ENCODE measurements at places on chromosomes 1 and 21.

DNA sequence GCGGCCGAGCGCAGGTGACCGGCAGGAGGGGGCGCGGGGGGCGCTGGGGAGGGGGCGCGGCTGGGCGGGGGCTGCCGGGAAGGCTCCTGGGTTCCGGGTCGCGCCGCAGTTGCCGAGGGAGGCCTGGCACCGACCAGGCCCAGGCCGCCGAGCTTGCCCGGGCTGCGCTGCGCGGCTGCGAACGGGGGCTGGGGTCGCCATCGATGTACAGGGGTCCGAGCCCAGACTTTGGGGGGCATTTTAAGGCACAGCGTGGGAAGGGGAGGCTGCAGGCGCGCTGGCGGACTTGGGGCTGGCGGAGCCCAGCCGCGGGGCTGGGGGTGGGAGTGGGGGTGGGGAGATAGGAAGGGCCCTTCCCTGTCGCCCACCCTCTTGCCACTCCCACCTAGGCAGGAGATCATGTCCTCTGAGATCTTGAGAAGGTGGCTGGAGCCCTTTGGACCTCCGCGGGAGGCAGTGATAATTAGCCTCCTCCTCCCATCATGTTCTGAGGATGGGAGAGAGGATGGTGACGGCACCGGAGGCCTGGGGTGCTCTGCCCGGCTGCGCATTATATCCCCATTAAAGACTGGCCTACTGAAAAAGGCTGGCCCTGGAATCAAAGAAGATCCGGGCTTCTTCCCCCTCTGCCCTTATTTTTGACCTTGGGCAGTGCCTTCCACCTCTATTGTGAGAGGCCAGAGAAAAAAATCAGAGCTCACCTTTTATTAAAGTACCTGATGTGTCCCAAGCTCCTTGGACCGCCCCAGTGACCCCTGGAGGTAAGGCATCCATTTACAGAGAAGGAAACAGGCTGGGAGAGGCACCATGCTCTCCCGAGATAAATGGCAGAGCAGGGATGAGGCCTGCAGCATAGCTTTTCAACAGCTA, 497 bp downstream of the FBXO44 start:
- no peak for DNase-seq

- no peak for DNase-seq
Observed at GRCh38 chr1:5970610-5971273, 21.5 kb downstream of the NPHP4 start.

DNA sequence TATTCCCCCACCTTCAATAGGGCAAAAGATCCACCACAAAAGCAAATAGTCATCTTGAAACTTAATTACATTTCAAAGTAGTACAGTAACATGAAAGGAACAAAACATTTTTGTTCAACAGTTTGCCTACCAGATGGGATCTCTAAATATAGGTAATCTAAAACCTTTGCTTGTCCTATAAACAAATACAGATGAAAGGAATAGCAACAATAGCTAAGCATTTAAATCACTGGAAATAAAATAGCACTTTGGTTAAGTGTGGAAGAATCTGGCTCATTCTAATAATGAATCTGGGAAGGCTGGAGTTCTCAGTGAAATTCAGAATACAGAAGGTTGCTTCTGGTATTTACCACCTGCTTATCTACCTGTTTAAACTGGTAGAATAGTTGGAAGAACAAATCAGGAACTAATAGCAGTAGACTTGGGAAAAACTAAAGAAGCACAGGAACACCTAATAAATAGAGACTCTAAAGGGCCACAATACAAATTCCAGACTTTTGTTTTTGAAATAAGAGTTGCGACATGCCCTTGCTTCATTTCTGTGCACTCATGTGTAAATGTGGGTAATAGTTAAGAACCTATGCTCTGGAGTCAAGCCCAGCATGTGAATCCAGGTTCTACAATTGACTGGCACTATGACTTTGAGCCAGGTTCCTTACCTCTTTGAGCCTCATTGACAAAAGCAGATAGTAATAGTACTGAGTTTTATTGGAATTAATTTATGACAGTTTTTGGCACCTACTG, 2.3 kb upstream of the LYPLAL1 start:
- no peak for DNase-seq

GRCh38 chr1:46403916-46404315, 9.8 kb downstream of the FAAH start:
- DNase-seq, result no peak

- no peak for DNase-seq
Observed at GRCh38 chr1:230114237-230114651, 47.2 kb downstream of the GALNT2 start.

Measured in HFF-Myc (cell line).